ENCODE measurements at places on chromosomes 3 and 15. TPM values are rescaled to one million over a fixed set of nuclear protein-coding genes. Genes with fewer than 3 reads are reported as not detected.

The ITIH4 gene
- 3.4 TPM for total RNA-seq

The LSAMP gene
- total RNA-seq: 10.1 TPM

The CNOT10 gene
- total RNA-seq: 47.8 TPM

The ROPN1 gene
- total RNA-seq: not detected

The DYNC1LI1 gene
- 73.1 TPM for total RNA-seq

The SEMA3G gene
- total RNA-seq: not detected

The SMAD6 gene
- total RNA-seq: 63.9 TPM

The ANKRD63 gene
- 2.5 TPM for total RNA-seq

The A4GNT gene
- total RNA-seq: not detected

The CLDN18 gene
- total RNA-seq: not detected

The CASR gene
- not detected for total RNA-seq

The PRSS50 gene
- not detected for total RNA-seq

The LAMB2 gene
- total RNA-seq: 57.3 TPM

The GBE1 gene
- 8.2 TPM for total RNA-seq

The NR1I2 gene
- total RNA-seq: not detected

GRCh38 chr3:177250151-177250550, 52.9 kb upstream of the TBL1XR1 start:
- DNase-seq: no peak

DNA sequence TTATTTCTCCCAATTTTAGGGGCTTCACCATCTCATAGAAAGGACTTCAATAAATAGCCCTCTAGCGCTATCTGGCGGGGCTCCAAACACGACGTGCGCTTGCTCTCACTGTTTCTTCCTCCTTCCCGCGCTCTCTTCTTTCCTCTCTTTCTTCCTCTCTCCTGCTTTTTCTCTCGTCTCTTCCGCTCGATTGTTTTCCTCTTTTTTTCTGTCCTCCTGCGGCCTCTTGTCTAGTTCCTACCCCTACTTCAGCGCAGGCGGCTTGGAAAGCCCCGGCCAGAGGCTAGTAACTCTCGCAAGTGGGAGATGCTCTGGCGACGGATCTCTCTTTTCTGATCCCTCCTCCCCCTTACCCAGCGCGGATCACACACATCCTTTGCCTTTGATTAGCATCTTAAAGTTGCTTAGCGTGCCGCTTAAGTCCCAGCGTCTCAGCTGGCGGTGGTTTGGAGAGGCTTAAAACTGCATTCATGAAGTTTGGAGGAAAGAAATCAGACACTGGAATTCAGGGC, 6.2 kb upstream of the MEIS2 start:
- peak; percentile 58 for DNase-seq

GRCh38 chr3:76107935-76108570, 322.7 kb upstream of the ZNF717 start:
- DNase-seq: peak; percentile 28

GRCh38 chr3:148092624-148093347, 604.9 kb upstream of the AGTR1 start:
- peak; percentile 14 for DNase-seq

- no peak for DNase-seq
Observed at GRCh38 chr3:66851894-66852613, 146.1 kb upstream of the KBTBD8 start.

DNA sequence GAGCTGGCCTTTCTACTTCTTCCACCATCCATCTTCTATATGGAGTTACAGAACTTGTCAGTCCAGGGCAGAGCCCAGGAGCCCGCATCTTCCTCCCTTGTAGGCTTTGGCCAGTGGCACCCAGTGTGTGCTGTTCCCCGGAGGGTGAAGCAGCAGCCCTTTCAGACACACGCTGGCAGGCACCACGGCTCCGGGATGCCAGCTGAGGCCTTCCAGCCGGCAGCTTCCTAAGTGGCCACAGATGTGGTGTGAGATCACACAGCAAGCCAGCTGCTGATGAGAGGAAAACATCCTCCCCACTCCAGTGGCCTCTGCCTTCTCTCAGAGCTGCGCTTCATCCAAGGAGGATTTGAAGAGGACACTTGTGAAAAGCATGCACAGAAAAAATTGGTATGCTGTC, 24.1 kb downstream of the CRABP1 start:
- peak; percentile 72 for DNase-seq

DNA sequence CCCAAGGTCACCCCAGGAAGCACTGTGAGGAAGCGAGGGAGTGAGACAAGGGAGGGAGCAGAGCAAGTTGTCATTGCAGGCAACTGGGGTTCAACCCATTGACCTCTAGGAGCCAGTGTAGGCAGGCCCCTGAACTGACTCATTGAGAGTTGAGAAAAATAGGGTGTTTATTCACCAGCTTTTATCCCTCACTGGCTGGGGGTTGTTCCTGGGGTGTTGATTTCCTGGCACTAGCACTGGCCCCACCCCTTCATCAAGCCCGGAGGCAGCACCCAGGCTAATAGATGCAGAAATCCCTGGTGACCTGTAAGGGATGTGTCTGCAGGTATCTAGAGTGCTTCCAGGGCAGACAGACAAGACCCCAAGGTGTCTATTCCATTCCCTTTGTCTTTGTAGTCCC, 183.9 kb downstream of the ARRDC4 start:
- DNase-seq: no peak

GRCh38 chr3:72043204-72044133, 258.5 kb upstream of the PROK2 start:
- DNase-seq: no peak

DNA sequence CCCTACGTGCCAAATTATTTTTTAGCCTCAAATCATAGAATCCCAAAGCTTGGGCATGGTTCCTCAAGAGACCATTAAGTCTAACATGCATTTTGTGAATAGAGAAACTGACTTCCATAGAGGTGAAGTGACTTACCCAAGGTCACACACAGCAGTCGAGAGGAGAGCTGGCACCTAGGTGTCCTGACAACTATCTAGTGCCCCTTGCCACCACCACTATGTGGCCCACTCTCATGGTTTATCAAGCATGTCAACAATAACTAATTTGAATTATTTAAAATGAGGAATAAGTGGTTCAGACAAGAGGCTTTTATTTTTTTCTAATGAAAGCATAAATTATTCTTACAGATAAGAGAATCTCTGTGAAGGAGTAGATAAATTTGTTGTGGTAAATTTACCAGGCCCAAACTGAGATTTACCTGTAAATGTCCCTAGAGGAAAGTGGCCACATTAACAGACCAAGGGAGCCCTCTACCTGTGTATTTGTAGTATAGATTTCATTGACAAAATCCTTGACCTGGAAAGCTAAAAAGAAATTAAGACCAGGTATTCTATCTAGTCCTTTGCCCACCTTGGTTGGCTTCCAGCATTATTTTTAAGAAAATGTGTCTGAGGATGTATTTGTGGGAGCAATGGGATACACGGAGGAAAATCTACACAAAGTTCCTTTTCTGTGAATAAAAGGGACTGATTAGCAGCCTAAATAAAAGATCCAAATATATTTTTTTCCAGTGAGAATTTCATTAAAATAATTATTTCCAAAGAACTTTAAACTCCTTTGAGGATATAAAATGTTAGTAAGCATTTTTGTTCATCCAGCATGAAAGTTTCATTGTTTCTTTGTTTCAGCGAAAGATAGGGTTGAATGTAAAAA, 49.1 kb downstream of the IQCH start:
- DNase-seq: peak; percentile 17

- DNase-seq: no peak
Observed at GRCh38 chr3:46860017-46860809, 3.0 kb downstream of the MYL3 start.

GRCh38 chr3:126356373-126357264, 589 bp downstream of the KLF15 start:
- DNase-seq: no peak

DNA sequence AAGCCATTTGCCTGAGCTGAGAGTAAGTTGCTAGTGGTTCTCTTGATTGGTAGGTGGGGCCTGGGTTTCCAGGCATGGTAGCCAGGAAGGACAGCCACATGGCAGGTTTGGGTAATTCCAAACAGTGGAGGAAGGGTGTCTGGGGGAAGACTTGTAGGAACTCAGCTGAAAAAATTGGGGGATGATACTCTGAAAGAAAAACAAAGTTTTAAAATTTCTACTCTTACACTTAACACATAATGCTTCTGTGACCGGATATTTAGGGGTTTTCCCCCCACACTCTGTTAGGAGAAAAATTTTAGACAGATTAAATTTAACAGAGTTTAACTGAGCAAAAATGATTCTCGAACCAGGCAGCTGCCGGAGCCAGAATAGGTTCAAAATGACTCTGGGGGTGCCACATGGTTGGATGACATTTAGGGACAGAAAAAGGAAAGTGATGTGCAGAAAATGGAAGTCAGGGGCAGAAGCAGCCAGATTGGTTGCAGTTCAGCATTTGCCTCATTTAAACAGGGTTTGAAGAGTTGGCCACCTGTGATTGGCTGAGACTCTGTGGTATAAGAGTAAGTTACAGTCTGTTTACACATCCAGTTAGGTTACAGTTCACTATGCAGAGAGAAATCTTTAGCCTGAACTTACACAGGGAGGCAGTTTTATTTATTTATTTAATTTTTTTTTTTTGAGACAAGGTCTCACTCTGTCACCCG, 8.1 kb downstream of the B2M start:
- no peak for DNase-seq

DNA sequence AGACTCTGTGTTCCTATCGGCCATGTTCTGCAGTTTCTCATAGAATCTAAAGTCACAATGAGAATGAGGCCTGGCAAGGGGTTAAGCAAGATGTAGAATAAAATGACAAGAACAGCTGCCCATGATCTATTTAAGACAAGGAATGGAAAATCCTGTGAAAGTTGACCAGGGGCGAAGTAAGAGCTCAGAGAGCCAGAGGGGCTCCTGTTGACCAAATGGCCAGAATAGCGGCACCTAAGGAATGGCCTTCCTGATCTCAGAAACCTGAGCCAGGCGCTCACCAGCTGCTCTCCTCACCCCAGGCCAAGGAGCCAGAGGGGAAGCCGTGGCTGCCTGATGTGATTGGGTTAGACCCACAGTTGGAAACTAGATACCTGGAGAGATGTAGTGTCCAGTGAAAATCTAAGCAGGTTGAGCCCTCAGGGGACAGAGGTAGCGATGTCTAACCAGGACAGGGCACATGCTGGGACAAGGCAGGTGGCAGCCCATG, 106.1 kb upstream of the NDN start:
- no peak for DNase-seq

GRCh38 chr15:93241696-93242585, 152.9 kb upstream of the RGMA start:
- no peak for DNase-seq

- no peak for DNase-seq
Observed at GRCh38 chr15:25072857-25073476, 118.2 kb downstream of the SNRPN start.

DNA sequence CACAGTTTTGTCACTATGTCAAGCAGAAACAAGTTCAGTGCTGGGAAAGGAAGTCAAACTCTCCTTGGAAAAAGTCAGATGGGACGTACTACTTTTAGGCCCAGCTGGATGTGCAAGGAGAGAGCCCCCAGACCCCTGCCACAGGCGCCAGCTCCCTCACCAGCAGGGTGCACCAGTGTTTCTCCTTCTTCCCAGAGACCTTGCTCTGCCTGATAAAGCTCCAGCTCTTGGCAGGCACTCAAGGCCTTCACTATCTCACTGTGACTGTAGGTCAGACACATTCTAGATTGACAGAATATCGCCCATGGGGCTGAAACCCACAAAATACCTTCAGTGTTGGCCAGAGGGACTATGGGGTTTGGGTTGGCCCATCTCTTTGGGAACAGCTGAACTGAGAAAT, 54.8 kb upstream of the CHRNB4 start:
- no peak for DNase-seq

DNA sequence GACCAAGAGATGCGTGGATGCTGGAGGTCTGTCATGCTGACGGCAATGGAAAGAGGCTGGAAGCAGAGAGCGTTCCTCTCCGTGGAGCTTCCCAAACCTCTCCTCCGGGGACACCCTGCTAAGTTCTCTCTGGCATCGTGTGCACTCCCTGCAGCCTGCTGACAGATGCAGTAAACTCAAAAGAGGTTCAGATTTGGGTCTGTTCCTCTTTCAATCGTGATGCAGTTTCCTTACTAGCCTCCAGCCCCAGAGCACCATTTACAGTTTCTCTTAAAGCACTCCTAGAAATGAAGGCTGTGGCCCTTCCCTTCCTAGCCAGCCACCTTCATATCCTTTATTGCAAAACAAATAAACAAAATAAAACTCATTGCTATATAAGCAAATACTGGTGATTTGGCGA, 47.3 kb upstream of the LRRC58 start:
- no peak for DNase-seq

GRCh38 chr3:39021029-39021428, 30.7 kb downstream of the SCN11A start:
- no peak for DNase-seq

DNA sequence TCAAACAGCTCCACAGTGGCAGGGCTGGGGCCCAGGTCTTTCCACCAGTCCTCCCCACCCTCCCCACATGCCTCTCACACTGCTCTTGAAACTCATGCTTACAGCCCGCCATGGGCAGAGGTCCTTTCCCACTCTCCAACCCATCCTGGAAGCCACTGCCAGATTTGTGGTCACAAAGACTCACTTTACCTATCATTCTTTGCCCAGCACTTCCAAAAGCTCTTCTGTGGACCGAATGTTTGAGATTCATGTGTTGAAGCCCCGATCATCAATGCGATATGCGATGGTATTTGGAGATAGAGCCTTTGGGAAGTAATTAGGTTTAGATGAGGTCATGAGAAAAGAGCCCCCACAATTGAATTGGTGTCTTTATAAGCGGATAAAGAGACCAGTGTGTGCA, 247.8 kb downstream of the VPS13C start:
- no peak for DNase-seq

DNA sequence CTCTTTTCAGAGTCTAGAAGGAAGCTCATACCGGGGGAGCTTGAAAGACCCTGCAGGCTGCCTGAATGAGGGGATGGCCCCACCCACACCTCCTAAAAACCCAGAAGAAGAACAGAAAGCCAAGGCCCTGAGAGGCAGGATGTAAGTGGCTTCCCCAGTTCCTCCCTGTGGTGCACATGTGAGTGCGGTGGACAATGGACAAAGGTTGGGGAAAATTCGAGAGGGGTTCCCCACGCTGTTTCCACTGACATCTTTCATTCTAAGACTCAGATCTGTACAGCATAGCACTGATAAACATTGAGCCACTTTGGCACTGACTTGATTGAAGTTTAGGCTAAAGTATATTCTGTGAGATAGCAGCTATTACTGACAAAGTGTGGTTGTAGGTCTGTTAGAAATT, 79.5 kb upstream of the UMPS start:
- DNase-seq: no peak

DNA sequence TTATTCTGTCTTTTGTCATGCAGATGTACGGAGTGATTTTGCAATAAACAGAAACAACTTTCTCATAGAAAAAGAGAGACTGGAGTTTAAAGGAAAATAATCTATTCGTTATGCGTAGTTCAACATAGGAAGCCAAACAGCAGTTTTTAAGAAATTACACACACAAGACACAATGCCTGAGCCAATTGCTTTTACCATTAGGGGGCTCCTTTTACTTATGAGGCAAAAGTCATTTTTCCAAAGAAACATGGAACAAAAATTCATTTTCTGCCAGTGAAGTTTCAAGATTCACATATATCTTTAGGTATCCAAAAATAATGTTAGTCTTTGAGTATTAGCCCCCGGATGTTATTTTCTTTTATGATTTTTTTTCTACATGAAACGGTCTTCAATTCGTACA, 10.7 kb downstream of the CNTN6 start:
- DNase-seq: peak; percentile 17

Data from A673 (cell line).